ENCODE measurements at places on chromosomes 7 and 10.

- DNase-seq = no peak
Observed at GRCh38 chr7:151025924-151026671, 1.8 kb upstream of the ATG9B start.

DNA sequence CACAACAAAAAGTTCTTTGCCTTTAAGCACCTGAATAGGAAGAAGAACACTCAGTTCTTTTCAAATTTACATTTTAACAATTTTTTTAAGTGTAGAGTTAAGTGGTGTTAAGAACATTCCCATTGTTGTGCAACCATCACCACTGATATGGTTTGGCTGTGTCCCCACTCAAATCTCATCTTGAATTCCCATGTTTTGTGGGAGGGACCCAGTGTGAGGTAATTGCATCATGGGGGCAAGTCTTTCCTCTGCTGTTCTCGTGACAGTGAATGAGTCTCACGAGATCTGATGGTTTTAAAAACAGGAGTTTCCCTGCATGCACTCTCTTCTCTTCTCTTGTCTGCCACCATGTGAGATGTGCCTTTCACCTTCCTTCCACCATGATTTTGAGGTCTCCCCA lies 155.7 kb downstream of the PLXNA4 start:
- no peak for DNase-seq

DNA sequence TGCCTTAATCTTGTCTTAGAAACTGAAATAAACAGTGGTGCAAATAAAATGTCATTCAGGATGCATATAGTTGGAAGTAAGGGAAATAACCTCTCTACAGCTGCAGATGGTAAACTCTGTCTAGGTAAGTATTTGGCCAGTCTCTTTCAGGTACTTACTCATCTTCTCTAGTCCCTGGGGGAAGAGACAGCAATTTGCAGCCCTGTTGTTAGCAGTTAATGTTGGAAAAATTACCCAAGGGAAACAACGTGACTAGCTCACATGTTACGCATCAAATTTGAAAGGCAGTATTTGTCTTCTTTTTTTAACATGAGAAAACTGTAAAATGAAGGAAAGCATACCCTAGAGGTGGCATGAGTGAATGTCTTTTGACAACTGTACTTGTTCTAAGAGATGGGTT lies 3.2 kb upstream of the HUS1 start:
- DNase-seq = no peak

- DNase-seq = no peak
Observed at GRCh38 chr10:88890681-88891381, 10.8 kb downstream of the STAMBPL1 start.

DNA sequence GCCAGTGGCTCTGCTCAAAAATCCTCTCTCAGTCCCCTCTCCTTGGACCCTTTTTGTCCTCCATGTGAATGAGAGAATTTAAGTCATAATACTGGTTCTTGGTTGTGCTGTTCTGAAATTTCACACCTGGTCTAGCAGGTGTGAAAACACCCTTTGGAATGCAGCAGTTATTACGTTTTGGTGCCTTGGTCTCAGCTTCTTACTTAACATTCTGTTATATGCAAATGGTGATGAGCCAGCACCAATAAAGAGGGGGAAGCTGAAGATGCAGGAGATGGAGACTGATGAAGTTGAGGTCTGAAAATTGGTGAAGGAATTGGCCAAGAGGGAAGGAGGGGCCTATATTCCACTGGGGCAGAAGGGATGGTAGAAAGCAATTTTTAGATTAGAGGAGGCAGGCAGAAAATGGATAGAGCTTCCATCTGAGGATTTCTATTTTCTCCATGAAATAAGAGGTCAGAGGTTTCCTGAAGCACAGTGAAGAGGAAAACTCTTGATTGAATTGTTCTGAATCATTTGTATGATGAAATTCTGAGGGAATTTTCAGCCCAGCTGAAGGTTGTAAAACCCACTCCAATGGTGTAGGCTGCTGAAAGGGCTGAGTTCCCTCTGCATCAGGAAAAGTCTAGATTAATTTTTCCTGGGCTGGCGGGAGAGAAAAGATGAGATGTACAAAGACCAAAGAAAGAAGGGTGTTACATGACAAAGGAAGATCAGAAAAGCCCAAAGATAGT lies 94.0 kb upstream of the FAM180A start:
- no peak for DNase-seq

GRCh38 chr10:21402606-21403083 lies 122.8 kb downstream of the SKIDA1 start:
- DNase-seq = no peak

DNA sequence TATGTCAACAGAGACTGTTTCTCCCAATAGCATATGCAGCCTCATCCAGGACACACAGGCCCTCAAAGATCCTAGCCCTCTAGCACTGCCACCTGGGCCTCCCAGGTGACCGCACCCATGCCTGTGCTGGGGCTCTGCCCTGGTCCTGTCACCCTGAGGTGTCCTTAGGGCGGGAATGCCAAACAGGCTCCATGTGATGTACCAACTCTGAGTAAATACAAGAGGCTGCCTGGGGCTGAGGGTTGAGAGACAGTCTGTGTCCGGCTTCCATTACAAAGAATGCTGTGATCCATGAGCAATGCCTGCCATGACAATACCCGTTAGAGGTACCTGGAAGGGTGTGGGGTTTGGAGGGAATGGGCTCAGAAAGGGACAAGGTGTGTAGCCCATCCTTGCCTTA lies 83.0 kb upstream of the KAT6B start:
- no peak for DNase-seq
